ENCODE measurements at places on chromosomes 2 and 18.
A peak's percentile ranks its signal among the peaks of the same experiment; 100 is the strongest.

- DNase-seq, result peak; percentile 70
Measured at GRCh38 chr2:205060269-205060668, 515.0 kb downstream of the PARD3B start.

GRCh38 chr2:221673248-221673647, 101.1 kb upstream of the EPHA4 start:
- DNase-seq, result peak; percentile 83

DNA sequence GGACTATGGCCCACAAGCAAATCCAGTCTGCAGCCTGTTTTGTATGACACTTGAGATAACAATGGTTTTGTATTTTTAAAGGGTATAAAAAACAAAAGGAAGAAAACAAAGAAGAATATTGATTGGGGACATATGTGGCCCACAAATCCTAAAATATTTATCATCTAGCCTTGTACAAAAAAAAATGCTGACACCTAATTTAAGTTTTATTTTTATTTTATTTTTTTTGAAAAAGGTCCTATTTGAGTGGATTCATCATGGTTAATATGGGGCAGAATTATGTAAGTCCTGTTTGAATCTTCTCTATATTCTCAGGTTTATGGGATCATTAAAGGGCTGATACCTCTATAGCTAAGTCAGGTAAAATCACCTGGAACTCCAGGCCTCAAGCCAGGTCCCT, 525.7 kb downstream of the LRP1B start:
- DNase-seq, result no peak

GRCh38 chr2:524442-524841, 152.8 kb downstream of the TMEM18 start:
- peak; percentile 2 for DNase-seq

GRCh38 chr2:240558236-240558761, 511 bp upstream of the ANKMY1 start:
- DNase-seq, result no peak

- DNase-seq, result no peak
Measured at GRCh38 chr2:122167515-122167914, 412.1 kb downstream of the TSN start.

Data from epithelial cell of esophagus (primary cell).